ENCODE measurements at places on chromosomes 5 and 9. TPM values are rescaled to one million over a fixed set of nuclear protein-coding genes. Genes with fewer than 3 reads are reported as not detected.

DNA sequence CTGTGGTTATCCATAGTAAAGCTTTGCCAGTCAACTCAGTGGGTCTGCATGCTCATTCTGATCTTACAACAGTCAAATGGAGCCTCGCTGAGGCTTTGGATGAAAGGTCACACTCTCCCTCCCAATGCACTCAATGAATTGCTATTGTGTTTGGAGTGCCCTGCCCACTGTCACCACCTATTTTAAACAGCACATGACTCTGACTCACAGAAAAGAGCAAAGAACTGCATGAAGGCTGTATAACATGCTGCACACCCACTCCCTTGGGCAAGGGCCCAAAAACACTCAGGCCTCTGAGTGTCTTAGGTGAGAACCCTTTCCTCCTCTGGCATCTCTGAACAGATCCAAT lies 118.7 kb upstream of the CCDC112 start:
- peak overlapping the region; percentile 36 for H3K27ac ChIP-seq
- H3K4me3 ChIP-seq, result no peak overlapping the region
- no peaks in the 10 kb centered on the region for H3K27me3 ChIP-seq
- no peaks in the 10 kb centered on the region for H3K36me3 ChIP-seq

CBY3 gene
- total RNA-seq, result not detected

CAMLG gene
- 49.1 TPM for total RNA-seq

DIRAS2 gene
- total RNA-seq, result not detected

DNA sequence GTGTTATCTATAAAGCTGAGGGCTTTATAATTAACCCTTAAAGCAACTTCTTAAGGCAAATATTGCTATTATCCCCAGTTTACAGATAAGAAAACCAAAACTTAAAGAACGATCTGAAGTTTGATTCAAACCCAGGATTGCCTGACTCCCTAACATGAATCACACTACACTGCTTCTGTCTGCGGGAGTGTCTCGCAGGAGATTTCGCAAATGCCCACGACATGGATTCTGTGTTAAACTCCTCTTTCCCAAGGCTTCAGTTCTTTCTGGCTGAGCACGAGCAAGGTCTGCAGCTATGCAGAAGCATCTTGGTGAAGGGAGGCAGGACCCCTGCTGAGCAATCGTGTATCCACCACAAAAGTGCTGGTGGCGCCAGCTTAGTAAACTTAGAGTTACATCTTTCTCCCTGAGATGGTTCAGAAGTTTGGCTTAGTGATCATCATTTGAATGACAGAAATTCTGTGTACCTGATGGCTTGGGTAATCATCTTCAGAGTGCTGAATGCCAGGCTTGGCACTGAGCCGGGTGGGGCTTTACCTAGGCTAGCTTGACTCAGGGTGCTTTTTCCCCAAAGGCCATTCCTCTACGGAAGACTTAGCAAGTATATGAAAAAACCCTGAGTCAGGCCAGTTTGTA lies 81.4 kb upstream of the PIK3R1 start:
- H3K27ac ChIP-seq, result no peak overlapping the region
- DNase-seq, result no peak
- no peaks in the 10 kb centered on the region for H3K27me3 ChIP-seq

ZCCHC9 gene
- total RNA-seq, result 16.7 TPM

- no peak overlapping the region for H3K4me3 ChIP-seq
- no peaks in the 10 kb centered on the region for H3K27me3 ChIP-seq
- no peaks in the 10 kb centered on the region for H3K36me3 ChIP-seq
- no peak overlapping the region for H3K27ac ChIP-seq
- H3K4me1 ChIP-seq, result no peaks in the 10 kb centered on the region
Measured at GRCh38 chr9:135758870-135759269, 56.9 kb downstream of the KCNT1 start.

DNA sequence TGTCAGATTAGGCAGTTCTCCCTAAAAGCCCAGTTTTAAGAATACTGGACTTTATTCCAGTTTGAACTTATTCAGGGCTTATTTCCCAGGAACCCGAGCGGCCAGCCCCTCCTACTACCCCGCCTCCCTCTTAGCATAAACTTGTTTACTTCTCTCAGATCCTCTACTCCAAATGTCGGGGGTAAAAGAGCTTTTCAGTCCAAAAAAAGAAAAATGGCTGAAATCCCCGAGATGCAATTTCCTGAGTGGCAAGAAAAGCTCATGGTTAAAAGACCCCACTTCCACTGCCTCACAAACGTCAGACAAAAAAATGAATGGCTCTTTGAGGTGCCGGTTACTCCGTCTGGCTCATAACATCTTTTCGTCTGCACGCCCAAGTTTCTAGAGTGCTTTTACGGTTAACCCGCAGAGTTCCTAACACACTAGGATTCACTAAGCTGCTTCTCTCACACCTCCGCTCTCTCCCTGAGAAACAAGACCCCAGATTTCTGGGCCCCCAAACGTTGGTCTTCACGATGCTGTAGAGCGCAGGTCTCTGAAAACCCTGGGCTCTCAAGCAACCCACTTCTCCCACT lies 402 bp downstream of the BRD8 start:
- H3K27me3 ChIP-seq, result no peaks in the 10 kb centered on the region
- peak overlapping the region; percentile 86 for H3K27ac ChIP-seq

DNA sequence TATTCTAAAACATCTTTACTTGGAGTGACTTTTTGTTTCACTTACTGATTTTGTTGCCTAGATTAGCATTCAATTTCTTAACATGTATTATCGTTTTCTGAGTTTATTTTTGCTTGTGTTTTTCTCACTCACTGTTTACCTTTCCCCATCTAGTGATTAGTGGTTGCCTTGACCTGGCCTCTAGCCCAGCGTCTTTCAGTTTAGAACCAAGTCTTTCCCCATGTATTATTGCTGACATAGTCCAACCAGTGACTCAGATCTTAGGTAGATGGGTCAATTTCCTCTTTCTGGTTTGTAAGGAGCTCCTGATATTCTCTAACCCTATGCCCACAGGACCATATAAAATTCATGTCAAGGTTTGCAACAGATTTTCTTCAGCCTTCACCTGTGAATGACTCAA lies 135.5 kb downstream of the PRR16 start:
- no peak overlapping the region for H3K4me3 ChIP-seq
- no peak overlapping the region for H3K27ac ChIP-seq
- no peak for DNase-seq

- no peaks in the 10 kb centered on the region for H3K36me3 ChIP-seq
- H3K4me1 ChIP-seq, result no peaks in the 10 kb centered on the region
- no peak for DNase-seq
- no peak overlapping the region for H3K4me3 ChIP-seq
- H3K27ac ChIP-seq, result no peak overlapping the region
Measured at GRCh38 chr9:21252721-21253547, 13.1 kb upstream of the IFNA14 start.

DNA sequence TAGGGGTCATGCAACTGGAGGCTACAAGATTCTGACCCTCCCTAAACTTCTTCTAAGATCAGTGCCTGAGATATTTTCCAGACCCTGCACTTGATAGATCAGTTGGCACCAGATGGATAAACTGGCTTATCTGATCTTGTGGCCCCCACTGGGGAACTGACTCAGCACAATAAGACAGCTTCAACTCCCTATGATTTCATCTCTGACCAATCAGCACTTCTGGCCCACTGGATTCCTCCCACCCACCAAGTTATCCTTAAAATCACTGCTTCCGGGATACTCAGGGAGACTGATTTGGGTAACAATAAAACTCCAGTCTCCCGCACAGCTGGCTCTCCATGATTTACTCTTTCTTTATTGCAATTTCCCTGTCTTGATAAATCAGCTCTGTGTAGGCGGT lies 2180.4 kb upstream of the WWC1 start:
- no peaks in the 10 kb centered on the region for H3K4me1 ChIP-seq
- H3K27me3 ChIP-seq, result no peaks in the 10 kb centered on the region
- H3K27ac ChIP-seq, result no peak overlapping the region
- no peaks in the 10 kb centered on the region for H3K36me3 ChIP-seq
- H3K4me3 ChIP-seq, result no peak overlapping the region

- no peaks in the 10 kb centered on the region for H3K27me3 ChIP-seq
- no peak overlapping the region for H3K4me3 ChIP-seq
- no peaks in the 10 kb centered on the region for H3K4me1 ChIP-seq
- H3K27ac ChIP-seq, result no peak overlapping the region
- no peaks in the 10 kb centered on the region for H3K36me3 ChIP-seq
Measured at GRCh38 chr5:73103870-73104299, 16.5 kb upstream of the TMEM171 start.

DNA sequence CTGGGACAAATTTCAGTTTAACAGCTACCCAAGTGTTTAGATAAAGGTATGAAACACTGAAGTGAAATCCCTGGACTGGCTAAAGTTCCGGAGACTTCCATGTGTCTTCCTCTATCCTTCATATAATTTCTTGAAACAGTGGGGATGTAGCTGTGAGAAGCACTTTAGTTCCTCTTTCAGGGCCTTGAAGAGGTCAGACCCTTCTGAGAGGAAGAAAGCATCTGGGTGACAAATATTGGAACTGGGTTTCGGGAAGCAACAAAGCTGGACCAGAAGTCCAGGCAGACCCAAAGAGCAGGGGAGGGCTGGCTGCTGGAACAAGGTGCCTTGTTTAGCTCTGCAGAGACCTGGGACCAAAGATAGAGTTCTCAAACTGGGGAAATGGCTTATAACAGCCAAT lies 75.4 kb upstream of the ZFAND5 start:
- no peaks in the 10 kb centered on the region for H3K27me3 ChIP-seq
- no peak overlapping the region for H3K27ac ChIP-seq

- H3K27ac ChIP-seq, result no peak overlapping the region
- H3K36me3 ChIP-seq, result no peaks in the 10 kb centered on the region
- no peak for DNase-seq
- no peaks in the 10 kb centered on the region for H3K27me3 ChIP-seq
- no peak overlapping the region for H3K4me3 ChIP-seq
Measured at GRCh38 chr9:87958591-87958990, 15.7 kb downstream of the CDK20 start.

MARCOL gene
- not detected for total RNA-seq

DNA sequence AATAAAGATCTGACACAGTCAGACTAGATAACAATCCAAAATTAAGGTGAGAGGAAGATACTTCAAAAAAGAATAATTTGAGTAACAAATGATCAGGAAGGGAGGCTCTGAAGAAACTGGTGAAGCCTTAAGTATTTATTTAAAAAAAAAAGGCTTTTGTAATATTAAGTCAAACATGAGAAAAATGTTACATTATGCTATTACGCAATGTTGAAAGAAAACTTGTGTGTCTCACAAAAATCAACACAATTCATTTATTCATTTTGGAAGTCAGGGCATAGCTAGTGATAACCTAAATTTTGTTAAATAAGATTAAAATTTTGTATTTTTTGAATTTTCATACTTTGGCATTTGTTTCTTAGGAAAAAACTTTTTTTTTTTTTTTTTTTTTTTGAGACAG lies 28.2 kb downstream of the WDR41 start:
- H3K27ac ChIP-seq, result no peak overlapping the region
- H3K4me3 ChIP-seq, result no peak overlapping the region
- H3K36me3 ChIP-seq, result no peaks in the 10 kb centered on the region
- no peaks in the 10 kb centered on the region for H3K4me1 ChIP-seq
- DNase-seq, result no peak

- no peak overlapping the region for H3K27ac ChIP-seq
- no peaks in the 10 kb centered on the region for H3K27me3 ChIP-seq
- H3K4me1 ChIP-seq, result peaks cover 33% of the 10 kb centered on the region
- H3K4me3 ChIP-seq, result no peak overlapping the region
- no peaks in the 10 kb centered on the region for H3K36me3 ChIP-seq
- DNase-seq, result no peak
Measured at GRCh38 chr5:67032921-67033664, 163.5 kb downstream of the CD180 start.

GRCh38 chr5:153525536-153525935 lies 35.1 kb downstream of the GRIA1 start:
- DNase-seq, result no peak
- H3K4me3 ChIP-seq, result no peak overlapping the region
- H3K27me3 ChIP-seq, result no peaks in the 10 kb centered on the region
- H3K4me1 ChIP-seq, result no peaks in the 10 kb centered on the region
- H3K36me3 ChIP-seq, result no peaks in the 10 kb centered on the region
- no peak overlapping the region for H3K27ac ChIP-seq

DNA sequence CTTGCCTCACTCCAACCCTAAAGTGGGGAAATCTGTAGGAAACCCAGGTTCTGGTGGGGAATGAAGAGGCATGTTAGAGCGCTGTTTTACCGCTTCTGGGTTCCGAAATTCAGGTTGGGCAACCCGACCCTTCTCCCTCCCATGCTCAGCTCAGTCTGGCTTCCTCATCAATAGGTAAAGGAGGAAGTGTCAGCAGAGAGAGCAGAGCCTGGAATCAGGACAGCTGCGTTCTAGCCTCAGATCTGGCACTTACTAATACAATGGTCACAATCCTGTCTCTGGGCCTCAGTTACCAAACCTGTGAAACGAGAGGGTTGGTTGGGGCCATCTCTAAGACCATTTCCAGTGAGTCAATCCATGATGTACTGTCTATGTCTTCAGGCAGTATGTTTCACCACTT lies 16.2 kb upstream of the TNIP1 start:
- no peak overlapping the region for H3K4me3 ChIP-seq
- H3K4me1 ChIP-seq, result peaks cover 50% of the 10 kb centered on the region
- H3K27ac ChIP-seq, result no peak overlapping the region
- no peaks in the 10 kb centered on the region for H3K27me3 ChIP-seq
- H3K36me3 ChIP-seq, result no peaks in the 10 kb centered on the region
- DNase-seq, result no peak

- no peak for DNase-seq
- no peaks in the 10 kb centered on the region for H3K27me3 ChIP-seq
- no peak overlapping the region for H3K27ac ChIP-seq
- peaks cover 9% of the 10 kb centered on the region for H3K4me1 ChIP-seq
- no peaks in the 10 kb centered on the region for H3K36me3 ChIP-seq
- H3K4me3 ChIP-seq, result no peak overlapping the region
Measured at GRCh38 chr9:106828965-106829364, 34.0 kb upstream of the ZNF462 start.

POLR1E gene
- total RNA-seq, result 12.3 TPM

PCDHGA8 gene
- total RNA-seq, result 6.4 TPM

TEK gene
- total RNA-seq, result 12.5 TPM
